NCI-H1930 (cell line): ENCODE measurements at places on chromosomes 1 and 21.

- DNase-seq, result no peak
Observed at GRCh38 chr1:156775799-156776198, 8.5 kb downstream of the PRCC start.

DNA sequence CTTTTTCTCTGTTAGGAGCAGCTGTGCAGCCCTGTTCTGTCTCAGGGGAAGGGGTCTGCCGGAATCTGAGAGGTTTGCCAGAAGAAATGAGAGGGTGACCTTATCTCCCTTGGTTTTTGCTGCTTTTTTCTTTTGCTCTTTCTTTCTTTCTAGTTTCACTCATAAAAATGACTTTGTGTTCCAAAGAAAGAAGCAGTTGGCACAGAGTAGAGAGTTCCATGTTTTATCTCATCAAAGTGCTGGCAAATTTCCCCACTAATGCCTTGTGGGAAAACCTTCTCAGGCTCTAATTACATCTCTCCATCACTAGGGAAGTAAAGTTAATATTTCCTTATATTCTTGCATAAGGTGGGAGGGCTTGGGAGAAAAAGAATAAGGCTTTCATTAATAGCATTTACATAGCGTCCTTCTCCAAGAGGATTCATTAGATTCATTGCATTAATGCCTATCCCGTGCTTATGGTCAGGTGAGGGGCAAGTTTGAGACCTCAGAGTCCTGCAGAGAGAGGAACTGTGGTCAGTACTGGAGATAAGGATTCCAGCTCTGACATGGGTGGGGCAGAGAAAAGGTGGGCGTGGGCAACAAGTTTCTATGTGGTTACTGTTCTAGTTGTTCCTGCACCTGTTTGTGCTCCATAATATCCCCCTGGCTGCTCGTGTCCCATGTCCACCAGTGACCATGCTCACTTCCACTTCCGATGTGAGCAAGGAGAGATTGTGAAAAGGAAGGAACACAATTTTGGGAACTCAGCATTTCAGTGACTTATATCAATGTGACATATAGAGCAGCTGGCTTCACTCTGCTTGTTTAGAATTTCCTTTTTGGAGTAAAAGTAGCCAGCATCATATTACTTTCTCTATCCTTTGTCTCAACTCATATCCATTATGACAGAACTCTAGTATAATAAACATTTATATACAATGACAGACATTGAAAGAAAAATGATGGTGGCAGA lies 79.5 kb downstream of the DISC1 start:
- DNase-seq, result no peak

DNA sequence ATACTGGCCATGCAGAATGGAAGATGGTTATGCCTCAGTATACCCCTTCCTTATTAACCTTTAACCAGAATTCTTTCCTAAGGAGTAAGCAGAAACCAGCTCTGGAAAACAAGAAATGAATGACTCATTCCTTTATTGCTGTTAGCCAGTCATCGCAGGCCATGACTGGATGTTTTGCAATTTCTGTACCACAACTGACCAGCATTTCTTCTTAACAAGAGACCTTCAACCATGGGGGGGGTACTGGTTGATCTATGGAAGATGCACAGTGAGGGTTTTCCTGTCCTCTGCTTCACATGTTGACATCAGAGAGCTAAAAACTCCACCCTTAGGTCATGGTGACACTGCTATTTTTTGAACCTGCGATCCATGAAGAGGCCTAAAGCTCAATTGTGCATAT lies 28.0 kb upstream of the RNF2 start:
- DNase-seq, result no peak

GRCh38 chr1:46689356-46689755 lies 17.7 kb downstream of the TEX38 start:
- no peak for DNase-seq

DNA sequence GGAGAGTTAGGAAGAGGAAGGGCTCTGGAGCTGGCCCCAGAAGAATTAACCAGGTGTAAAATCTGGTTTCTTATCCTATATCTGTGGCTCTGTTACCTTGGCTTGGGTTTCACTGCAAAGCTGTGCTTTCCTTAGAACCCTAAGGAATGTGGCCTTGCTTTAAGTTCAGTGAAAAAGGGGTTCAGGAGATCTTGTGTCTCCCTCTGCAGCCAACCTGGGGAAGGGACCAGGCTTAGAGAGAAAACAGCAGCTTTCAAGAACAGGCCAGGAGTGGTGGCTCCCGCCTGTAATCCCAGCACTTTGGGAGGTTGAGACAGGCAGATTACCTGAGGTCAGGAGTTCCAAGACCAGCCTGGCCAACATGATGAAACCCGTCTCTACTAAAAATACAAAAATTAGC lies 16.1 kb upstream of the MYCL start:
- no peak for DNase-seq

DNA sequence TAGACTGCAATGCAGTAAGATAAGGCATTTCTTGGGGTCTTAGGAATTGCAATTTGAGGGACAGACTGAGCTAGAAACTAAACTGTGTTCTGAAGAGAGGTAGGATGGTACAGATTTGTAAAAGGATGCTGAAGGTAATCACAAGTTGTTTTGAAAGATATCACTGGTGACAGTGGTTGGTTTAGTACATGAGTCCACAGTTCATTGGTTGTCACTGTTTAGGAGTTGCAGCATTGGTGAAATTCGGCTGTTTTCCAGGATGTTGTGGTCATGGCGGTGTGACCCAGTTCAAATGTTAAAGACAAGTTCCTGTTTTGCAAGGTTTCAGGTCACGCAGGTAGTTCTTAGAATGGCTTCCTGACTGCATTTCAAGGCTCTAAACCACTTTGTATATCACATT lies 292.8 kb upstream of the B3GALT2 start:
- no peak for DNase-seq

GRCh38 chr1:172383536-172383935 lies 36.9 kb upstream of the C1orf105 start:
- no peak for DNase-seq

DNA sequence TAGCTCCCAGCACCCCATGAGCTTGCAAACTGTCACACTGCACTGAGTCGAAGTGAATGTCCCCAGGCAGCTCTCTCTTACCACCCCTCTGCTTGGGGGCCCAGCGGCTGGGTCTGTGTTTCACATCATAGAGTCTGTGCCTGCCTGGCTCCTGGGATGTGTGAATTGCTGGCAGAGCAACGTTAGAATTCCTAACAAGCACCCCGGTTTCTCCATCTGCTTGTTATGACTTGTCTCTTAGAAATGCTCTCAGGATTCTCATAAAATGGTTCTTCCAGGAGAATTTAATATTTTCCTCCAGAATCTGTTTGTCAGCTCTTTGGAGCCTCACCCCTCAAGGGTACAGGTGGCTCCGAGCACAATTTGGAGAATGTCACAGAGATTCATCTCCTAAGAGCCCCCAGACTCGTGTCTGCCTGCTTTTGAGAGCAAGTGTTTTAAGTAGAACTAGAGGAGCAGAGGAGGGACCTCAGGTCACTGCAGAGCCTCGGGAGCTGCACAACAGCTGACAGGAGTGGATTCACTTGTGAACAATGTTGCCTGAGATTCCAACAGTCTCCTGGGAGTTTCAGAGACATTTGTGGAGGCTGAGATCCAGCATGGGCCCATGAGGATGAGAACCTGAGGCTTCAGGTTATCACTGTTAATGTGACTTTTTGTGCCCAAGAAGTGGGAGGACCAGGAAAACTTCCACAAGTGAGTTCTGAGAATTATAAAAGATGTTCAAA lies 131.5 kb downstream of the KCNJ6 start:
- DNase-seq, result no peak

GRCh38 chr1:17833661-17834501 lies 78.7 kb downstream of the ACTL8 start:
- DNase-seq, result no peak

DNA sequence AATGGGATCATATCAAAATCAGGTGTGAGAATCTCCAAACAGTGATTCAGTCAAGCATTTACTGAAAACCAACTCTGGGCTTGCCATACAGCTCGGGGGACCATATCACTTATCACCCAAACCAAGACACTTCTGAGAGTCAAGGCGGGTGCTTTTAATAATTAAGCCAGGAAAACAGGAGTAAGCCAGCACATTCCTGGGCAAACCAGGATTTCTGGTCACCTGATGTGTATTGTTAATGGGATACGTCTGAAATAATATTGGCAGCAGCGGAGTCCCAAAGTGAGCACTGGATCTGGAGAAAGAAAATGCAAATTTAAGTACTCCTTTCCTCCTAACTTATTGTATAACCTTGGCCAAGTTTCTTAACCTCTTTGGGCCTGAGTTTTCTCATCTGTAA lies 17.6 kb downstream of the OSCP1 start:
- DNase-seq, result no peak

GRCh38 chr1:206826394-206826793 lies 39.0 kb upstream of the IL20 start:
- DNase-seq, result no peak

DNA sequence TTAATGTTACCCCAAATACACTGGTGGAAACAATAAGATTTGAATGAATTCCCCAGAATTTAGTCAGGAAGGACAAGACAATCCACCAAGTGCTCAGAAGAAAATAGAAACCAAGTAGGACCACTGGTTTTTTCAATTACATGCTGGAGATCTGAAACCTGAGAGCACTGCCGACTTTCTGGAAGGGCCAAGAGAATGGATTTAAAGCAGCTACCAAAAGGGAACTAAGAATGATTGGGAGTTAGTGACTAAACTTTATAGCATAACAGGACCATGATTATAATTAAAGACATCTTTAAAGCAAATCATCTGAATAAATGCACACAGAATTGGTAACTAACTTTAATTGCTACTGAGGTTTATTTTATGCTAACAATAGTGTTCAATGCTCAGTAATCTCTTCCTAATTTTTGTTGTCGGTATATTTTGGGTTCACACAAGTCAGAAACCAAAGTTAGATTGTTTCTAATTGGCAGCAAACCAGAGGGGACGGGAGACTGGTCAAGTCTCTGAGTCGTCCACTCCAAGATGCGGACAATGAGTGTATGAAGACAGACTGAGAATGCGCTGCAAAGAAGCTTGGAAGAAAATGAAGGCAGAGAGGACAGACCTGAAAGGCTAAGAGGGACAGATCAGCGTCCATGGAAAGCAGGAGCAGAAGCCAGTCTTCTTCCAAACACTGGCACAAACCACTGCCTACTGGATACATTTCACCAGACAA lies 2.3 kb upstream of the RGS13 start:
- no peak for DNase-seq

DNA sequence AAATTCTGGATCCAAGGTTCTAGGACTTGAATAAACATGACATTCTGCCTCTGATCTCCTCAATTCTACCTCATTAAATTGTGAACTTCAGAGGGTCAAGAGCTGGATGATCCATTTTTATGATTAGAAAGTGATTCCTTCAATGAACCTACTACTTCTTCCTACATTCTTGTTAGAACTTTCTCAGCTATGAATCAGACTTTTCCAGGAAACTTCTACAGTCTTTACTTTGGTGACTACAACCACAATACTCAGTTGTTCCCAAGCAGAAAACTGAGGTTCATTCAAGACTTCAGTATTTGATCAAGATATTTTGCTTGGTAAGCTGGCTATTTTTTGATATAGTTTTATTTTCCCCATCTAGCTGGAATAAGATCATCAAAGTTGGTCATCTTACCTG lies 51.4 kb downstream of the CDC7 start:
- DNase-seq, result no peak

- DNase-seq, result no peak
Observed at GRCh38 chr1:172489847-172490246, 43.1 kb upstream of the SUCO start.

DNA sequence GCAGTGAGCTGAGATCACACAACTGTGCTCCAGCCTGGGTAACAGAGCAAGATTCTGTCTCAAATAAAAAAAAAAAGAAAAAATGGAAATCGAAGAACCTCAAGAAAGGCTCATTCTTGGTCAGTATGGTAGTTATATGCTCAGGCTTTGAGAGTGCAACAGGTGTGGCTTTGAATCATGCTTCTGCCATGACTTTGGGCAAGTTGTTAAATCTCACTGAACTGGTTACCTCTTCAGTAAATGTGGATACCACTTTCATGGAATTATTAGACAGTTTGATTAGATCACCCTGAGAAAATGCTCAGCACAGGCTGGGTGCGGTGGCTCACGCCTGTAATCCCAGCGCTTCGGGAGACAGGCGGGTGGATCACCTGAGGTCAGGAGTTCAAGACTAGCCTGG lies 12.8 kb downstream of the TRNAU1AP start:
- no peak for DNase-seq

GRCh38 chr1:184792450-184792969 lies 37.9 kb upstream of the EDEM3 start:
- DNase-seq, result no peak

DNA sequence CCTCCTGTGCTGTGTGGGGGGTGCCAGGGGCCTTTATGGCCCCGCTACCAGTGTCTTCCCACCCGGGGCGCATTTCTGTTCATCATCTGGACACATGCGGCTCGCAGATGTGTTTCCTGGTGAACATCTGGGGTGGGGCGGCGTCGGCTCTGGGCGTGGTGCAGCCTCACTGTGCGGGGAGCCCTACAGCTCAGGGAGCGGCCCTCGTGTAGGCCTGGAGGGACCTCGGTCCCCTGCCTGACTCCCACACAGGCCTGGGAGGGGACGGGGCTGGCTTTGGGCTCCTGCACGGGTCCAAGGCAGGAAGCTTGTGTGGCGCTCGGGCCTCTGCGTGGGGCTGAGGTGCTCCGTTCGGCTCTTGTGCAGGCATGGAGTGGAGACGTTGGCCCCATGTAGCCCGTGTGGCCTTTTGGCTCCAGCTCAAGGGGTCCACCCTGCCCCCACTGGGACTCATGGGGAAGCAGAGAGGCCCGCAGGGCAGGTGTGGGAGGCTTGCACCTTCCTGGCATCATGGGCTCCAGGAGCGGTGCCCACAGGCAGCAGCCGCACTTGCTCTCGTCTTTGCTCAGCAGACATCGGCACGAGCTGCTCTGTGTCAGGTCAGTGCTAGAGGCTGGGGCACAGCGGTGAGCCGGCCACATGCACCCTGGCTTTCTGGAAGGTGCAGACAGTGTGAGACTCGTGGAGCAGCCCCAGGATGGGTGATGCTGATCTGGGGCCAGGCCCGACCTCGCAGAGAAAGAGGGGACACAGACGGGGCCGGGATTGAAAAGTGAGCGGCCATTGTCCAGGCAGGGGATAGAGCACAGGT lies 90.1 kb upstream of the ACTRT2 start:
- no peak for DNase-seq

- DNase-seq, result no peak
Observed at GRCh38 chr1:56901716-56902115, 47.1 kb downstream of the C8A start.

DNA sequence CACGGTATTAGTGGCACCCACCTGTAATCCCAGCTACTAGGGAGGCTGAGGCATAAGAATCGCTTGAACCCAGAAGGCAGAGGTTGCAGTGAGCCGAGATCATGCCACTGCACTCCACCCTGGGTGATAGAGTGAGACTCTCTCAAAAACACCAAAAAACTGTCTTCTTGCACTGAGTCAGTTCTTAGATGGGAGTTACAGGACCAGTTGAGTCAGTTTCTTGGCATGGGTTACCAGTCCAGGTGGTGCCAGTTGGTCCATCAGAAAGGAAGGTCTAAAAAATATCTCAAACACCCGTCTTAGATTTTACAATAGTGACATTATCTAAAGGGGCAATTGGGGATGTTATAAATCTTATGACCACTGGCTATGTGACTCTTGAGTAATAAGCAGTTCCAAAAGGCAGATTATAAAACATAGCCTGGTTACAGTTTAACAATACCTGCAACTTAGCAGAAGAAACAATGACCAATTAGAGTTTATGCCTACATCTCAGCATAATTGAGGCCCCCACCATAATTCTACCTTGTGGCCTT lies 206.9 kb upstream of the FGGY start:
- no peak for DNase-seq
